ENCODE measurements at places on chromosomes 4 and X. TPM values are rescaled to one million over a fixed set of nuclear protein-coding genes. Genes with fewer than 3 reads are reported as not detected.

- no peak for DNase-seq
Observed at GRCh38 chrX:53239474-53239873, 14.5 kb upstream of the KDM5C start.

DNA sequence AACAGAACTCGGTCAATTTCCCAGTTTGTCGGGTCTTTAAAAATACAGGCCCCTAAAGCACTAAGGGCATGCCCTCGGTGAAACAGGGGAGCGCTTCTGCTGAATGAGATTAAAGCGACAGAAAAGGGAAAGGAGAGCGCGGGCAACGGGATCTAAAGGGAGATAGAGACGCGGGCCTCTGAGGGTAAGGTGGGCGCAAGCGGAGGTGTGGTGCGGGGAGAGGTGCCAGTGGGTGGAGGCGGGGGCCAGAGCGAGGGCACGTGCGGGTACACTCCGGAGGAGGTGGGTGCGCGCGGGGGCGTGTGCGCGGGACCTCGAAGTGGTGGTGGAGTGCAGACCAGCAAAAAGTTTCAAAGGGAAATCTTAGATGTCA is 787 bp upstream of the TET2 start:
- peak; percentile 64 for DNase-seq

DNA sequence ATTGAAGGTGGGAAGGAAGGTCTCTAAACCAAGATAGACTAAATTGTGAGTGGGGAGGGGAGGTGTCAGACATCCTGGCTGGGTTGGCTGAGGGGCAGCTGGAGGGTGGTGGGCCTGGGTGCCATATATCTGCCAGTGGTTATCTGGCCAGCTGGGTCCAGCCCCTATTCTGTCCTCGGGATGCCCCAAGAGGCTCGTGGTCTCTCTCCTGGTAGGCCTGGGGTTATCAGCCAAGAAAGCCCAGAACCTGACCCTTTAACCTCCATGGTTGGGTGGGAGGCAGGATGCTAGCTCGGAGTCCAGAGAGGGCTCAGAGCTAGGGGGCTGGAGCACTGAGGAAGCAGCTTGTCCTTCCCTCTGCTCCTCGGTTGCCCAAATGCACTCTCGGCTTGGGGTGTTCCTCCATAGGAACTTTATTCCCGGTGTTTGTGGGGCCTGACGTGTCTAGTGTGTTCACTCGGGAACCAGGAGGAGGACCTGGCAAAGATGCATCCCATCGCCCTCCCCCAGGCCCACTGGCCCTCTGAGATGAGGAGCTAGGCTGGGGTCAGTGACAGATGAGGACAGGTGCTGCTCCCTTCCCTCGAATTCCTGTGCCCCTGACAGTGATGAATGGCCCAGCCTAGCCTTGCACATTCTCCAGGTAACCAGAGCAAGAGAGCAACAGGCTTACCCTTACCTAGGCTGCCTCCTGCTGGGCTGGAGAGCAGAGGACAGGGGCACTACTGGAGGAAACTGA is 5.2 kb upstream of the EFNB1 start:
- no peak for DNase-seq

DNA sequence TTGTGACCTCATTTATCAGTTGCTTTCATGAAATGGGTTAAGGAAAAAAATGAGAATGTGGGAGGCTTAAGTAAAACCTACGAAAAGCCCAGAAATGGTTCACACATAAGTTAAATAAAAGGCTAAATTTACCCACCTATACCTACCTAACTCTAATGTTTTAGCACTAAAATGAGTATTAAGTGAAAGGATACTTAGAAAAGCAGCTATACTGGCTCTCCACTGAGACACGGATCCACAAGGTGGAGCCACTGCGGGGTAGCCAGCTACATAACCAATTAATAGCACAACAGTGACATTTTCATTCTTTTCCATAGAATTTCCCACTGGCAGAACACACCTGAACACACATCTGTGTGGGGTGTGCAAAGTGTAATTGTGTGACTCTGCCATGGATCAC is 101.9 kb downstream of the MAML3 start:
- peak; percentile 59 for DNase-seq

The RAI2 gene
- 1.5 TPM for total RNA-seq

DNA sequence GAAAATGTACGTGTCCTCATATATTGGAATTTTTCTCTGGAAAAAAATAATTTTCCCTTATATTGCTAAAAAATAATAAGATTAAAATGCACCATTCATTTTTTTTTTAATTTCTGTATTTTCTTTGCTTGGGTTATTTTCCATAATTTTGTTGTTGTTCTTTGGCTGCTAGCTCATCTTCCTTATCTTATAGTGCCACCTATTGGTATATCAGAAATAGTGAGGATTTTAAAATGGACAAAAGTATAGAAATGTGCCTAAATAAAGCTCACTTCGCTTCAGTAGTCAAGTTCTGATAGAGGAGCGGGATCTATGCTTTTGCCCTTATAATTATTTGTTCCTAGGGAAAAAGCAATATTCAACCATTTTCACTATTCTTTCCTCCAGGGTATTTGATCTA is 134.8 kb downstream of the NAP1L3 start:
- DNase-seq: no peak

DNA sequence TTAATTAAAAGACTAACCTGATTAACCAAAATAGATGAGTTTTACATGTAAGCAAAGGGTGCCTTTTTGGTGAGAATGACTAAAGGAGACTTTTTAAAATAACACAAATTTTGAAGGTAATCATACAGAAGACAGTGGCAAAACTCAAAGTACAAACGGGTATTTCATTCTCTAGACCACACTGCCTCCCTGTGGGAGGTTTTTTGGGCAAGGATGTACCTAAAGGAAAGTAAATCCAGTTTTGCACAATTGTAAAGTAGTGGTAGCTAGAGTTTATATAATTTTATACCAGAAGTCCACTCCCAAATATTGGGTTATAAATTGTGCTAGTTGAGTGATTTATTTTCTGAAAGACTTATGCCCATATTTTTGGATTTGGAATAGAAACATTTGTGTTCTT is 201.0 kb downstream of the PAPSS1 start:
- DNase-seq: no peak

DNA sequence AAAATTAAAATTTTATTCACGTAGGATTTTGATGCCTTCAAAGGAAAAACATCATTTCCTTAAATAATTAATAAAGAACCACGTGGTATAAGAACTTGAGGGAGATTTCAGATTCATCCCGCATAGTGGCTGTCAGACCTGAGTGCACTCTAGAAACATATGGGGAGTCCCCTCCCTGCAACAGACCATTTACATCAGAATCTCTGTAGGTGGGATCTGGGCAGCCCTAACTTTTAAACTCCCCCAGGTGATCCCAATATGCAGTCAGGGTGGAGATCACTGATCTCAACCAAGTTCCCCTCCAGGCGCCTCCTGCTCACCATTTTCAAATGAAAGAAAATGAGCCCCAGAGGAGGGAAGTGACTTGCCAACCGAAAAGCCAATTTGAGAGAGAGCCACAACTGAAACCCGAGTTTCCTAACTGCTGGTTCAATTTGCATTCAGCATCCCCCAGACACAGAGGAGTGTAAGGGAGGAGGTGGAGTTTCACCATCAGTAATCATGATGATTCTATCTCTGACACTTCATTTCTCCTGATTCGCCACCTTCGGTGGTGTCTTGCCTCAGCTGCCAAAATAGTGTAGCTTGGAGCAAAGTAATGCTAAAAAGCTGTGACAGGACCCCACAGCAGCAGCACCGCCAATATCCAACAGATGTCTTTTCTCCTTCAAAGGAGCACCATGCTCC is 11.4 kb downstream of the RNF150 start:
- DNase-seq: no peak

The NFKB1 gene
- 134 TPM for total RNA-seq

GRCh38 chrX:139850968-139851367 is 81.9 kb downstream of the ATP11C start:
- DNase-seq: no peak

The SHROOM4 gene
- not detected for total RNA-seq

The GSX2 gene
- not detected for total RNA-seq

The TBX22 gene
- not detected for total RNA-seq

- no peak for DNase-seq
Observed at GRCh38 chr4:38870098-38870808, 2.6 kb downstream of the FAM114A1 start.
